Kidney (tissue), 22 donors: ENCODE measurements at places on chromosomes 11 and 22. TPM values are rescaled to one million over a fixed set of nuclear protein-coding genes. Genes with fewer than 3 reads are reported as not detected.
A peak's percentile ranks its signal among the peaks of the same experiment; 100 is the strongest.

Gene MS4A4E
- not detected for polyA plus RNA-seq

Gene C11orf42
- polyA plus RNA-seq, result not detected

Gene OR6A2
- not detected for polyA plus RNA-seq

- no peaks in the 10 kb centered on the region for H3K27me3 ChIP-seq
- no peak for DNase-seq
- no peaks in the 10 kb centered on the region for H3K4me1 ChIP-seq
- no peak overlapping the region for H3K27ac ChIP-seq
Measured at GRCh38 chr11:81220146-81220895, 1513.3 kb downstream of the FAM181B start.

DNA sequence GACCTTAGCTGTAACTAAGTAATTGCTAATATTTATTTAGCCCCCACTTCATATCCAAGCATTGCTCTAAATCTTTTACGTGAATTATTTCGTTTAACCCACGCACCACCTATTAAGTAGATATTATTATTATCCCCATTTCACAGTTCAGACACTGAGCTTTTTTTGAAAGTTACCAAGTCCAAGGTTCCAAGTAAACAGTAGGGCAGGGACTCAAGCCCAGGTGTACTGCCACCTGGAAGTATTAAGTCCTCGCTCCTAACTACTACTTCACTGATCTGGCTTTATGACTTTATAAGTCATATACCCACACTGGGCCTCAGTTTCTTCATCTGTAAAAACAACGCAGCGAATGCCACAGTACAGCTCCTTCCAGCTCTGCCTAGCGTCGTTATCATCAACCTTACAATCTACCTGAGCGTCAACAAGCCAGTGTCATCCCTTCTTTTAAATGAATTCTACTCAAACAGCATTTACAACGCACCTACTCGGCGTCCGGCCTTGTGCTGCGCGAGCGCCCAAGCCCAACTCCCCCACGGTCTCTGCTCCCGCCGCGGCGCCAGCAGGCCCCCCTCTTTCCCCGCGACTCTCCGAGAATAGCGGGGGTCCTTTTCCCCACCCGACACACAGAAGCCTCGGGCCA lies 624 bp downstream of the TMEM41B start:
- DNase-seq, result no peak
- H3K36me3 ChIP-seq, result no peaks in the 10 kb centered on the region
- H3K27ac ChIP-seq, result peak overlapping the region; percentile 80
- H3K27me3 ChIP-seq, result no peaks in the 10 kb centered on the region

GRCh38 chr11:66479394-66480116 lies 679 bp upstream of the DPP3 start:
- H3K27me3 ChIP-seq, result no peaks in the 10 kb centered on the region
- H3K27ac ChIP-seq, result peak overlapping the region; percentile 72
- no peaks in the 10 kb centered on the region for H3K36me3 ChIP-seq
- H3K4me1 ChIP-seq, result peaks cover 10% of the 10 kb centered on the region

- H3K4me3 ChIP-seq, result no peak overlapping the region
- no peak for DNase-seq
- H3K27ac ChIP-seq, result no peak overlapping the region
- H3K36me3 ChIP-seq, result no peaks in the 10 kb centered on the region
- no peaks in the 10 kb centered on the region for H3K27me3 ChIP-seq
- H3K4me1 ChIP-seq, result no peaks in the 10 kb centered on the region
Measured at GRCh38 chr11:103661185-103661584, 375.3 kb upstream of the DDI1 start.

- no peaks in the 10 kb centered on the region for H3K4me1 ChIP-seq
- peaks cover 2% of the 10 kb centered on the region for H3K36me3 ChIP-seq
- no peak overlapping the region for H3K4me3 ChIP-seq
- H3K27me3 ChIP-seq, result no peaks in the 10 kb centered on the region
Measured at GRCh38 chr22:20407829-20408228, 13.9 kb downstream of the ZNF74 start.

DNA sequence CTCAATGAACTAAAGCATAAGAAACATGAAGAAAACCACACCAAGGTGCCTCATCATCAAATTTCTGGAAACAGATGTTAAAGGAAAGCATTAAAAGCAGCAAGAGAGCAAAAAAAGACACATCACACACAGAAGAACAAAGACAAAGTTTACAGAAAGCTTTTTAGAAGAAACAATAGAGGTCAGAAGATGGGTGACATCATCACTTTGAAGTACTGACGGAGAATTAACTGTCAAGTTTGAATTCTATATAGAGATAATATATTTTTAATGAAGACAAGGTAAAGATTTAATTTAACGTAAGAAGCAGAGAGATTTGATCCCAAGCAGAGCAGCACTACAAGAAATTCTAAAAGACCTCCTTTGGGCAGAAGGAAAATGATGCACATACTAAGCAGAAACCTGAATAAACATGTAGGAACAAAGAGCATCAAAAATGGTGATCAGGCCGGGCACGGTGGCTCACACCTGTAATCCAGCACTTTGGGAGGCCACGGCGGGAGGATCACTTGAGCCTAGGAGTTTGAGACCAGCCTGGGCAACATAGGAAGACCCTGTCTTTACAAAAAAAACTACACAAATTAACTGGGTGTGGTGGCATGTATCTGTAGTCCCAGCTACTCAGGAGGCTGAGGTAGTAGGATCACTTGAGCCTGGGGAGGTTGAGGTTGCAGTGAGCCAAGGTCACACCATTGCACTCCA lies 63.3 kb upstream of the RTL6 start:
- no peaks in the 10 kb centered on the region for H3K36me3 ChIP-seq
- no peak overlapping the region for H3K27ac ChIP-seq
- no peak for DNase-seq
- no peak overlapping the region for H3K4me3 ChIP-seq

GRCh38 chr11:106879029-106879428 lies 139.2 kb downstream of the GUCY1A2 start:
- no peaks in the 10 kb centered on the region for H3K4me1 ChIP-seq
- DNase-seq, result no peak
- H3K27ac ChIP-seq, result no peak overlapping the region
- H3K36me3 ChIP-seq, result no peaks in the 10 kb centered on the region
- H3K4me3 ChIP-seq, result no peak overlapping the region

DNA sequence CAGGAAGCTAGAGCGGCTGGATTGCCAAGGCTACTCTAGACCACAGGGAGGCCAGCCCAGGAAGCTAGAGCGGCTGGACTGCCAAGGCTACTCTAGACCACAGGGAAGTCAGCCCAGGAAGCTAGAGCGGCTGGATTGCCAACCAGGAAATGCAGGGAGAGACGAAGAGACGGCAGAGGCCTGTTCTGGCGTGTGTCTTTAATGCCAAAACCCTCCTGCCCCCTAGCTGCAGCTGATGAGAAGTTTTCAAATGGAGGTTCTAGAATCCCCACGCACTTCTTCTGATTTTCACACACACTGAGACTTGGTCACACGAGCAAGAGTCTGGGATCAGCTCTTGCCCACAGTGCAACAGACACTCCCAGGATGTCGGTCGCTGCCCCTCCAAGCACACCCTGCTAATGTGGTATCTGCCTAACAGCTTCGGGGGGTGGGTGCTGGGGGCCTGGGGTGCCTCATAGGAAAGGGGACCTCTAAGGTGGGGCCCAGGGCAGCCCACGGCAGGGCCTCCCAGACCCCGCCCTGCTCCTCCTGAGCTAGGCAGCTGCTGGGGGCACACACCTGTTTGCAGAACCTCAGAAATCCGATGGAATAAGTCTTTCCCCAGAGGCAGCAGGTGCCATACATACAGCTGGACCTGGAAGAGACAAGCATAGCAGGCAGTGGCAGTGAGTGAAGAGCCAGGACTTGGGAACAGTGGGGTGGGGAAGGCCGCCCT lies 28.5 kb downstream of the MAFF start:
- H3K27ac ChIP-seq, result no peak overlapping the region
- no peak overlapping the region for H3K4me3 ChIP-seq
- peaks cover 18% of the 10 kb centered on the region for H3K36me3 ChIP-seq
- DNase-seq, result peak; percentile 62
- H3K4me1 ChIP-seq, result no peaks in the 10 kb centered on the region

DNA sequence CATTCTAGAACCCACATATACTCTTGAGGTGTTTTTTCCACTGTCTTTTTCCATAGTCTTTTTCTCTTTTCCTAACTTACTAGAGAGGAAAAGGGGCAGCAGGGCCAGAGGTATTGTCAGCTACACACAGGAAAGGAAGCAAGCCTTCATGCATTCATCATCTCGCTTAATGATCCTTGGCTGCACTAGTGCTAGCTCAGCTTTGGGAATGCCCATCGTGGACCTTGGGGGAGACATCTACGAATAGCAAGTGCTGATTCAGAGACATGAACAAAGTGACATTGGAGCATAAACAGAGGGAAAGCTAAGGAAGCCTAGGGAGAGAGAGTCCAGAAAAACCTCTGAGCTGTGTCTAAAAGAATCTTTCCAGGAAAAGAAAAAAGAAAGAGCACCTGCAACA lies 466.3 kb upstream of the ARHGAP42 start:
- H3K4me1 ChIP-seq, result no peaks in the 10 kb centered on the region
- H3K27ac ChIP-seq, result no peak overlapping the region

DNA sequence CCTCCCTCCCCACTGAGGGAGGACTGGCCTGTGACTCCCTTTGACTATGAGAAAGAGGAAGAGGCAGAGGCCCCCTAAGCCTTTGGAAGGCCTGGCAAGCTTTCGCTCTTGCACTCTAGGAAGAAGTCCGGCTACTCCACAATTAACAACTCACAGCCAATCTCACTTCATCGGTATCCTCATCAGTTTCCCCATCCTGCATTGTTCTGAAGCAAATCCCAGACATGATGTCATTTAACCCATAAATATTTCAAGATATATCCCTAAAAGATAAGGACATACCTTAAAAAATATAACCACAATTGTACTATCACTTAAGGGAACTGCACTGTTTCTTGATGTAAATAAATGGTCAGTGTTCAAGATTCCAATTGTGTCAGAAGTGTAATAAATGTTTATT lies 63.1 kb downstream of the CWC15 start:
- H3K4me1 ChIP-seq, result no peaks in the 10 kb centered on the region
- H3K27ac ChIP-seq, result no peak overlapping the region
- no peak for DNase-seq

- DNase-seq, result peak; percentile 73
- H3K27ac ChIP-seq, result no peak overlapping the region
- H3K4me1 ChIP-seq, result no peaks in the 10 kb centered on the region
- H3K4me3 ChIP-seq, result no peak overlapping the region
- peaks cover 3% of the 10 kb centered on the region for H3K36me3 ChIP-seq
Measured at GRCh38 chr11:1151366-1152315, 6.1 kb upstream of the MUC5AC start.

DNA sequence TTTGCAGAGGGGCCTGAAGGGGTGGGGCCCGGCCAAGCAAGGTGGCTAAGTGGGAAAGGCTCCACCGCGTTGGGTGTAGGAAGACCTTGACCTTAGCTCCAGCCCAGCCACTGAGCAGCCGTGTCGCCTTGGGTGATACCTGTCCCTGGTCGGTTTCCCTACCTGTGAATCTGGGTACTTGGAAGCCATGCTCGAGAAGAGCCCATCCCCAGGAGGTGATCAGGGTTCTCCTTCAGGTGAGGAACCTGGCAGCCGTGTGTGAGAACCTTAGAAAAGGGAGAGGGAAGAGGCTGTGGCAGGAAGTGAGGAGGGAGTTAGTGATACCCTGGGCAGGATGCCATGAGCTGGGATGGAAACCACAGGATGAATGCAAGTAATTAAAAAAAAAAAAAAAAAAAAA lies 21.6 kb downstream of the PPARA start:
- no peak overlapping the region for H3K27ac ChIP-seq
- no peaks in the 10 kb centered on the region for H3K27me3 ChIP-seq
- DNase-seq, result no peak
- peak overlapping the region; percentile 38 for H3K4me3 ChIP-seq
- peaks cover 15% of the 10 kb centered on the region for H3K4me1 ChIP-seq
- no peaks in the 10 kb centered on the region for H3K36me3 ChIP-seq

DNA sequence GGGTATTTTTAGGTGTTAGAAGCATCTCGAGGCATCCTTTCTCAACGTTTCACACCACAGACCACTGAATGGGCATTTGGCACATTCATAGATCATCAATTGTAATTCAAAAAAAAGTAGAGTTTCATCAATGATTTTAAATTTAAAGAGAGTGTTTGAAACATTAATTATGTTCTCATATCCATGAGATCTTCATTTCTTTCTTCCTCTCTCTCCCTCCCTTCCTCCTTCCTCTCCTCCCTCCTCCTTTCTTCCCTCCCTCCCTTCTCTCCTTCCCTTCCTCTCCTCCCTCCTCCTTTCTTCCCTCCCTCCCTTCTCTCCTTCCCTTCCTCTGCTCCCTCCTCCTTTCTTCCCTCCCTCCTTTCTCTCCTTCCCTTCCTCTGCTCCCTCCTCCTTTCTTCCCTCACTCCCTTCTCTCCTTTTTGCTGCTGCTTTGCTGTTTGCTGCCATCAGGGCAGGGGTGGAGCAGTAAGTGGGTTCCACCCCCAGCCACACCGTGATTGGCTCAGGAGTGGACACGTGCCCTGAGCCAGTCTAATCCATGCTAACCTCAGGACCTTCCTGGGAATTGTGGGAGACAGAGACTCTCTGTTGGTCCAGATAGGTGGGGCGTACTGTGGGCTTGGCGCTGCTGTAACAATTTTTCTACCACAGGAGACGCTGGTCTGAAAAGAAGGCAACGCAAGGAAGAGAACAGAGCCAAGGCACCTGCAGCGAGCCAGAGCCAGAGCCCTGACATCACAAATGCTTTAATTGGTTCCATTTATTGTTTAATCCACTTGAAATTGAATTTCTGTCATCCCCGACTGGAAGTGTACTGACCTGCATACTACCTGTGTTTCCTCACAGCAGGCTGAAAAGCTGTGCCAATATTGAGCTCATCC lies 33.7 kb upstream of the APOBEC3A start:
- no peaks in the 10 kb centered on the region for H3K27me3 ChIP-seq
- peak; percentile 65 for DNase-seq
- H3K4me3 ChIP-seq, result peak overlapping the region; percentile 22
- no peaks in the 10 kb centered on the region for H3K36me3 ChIP-seq

DNA sequence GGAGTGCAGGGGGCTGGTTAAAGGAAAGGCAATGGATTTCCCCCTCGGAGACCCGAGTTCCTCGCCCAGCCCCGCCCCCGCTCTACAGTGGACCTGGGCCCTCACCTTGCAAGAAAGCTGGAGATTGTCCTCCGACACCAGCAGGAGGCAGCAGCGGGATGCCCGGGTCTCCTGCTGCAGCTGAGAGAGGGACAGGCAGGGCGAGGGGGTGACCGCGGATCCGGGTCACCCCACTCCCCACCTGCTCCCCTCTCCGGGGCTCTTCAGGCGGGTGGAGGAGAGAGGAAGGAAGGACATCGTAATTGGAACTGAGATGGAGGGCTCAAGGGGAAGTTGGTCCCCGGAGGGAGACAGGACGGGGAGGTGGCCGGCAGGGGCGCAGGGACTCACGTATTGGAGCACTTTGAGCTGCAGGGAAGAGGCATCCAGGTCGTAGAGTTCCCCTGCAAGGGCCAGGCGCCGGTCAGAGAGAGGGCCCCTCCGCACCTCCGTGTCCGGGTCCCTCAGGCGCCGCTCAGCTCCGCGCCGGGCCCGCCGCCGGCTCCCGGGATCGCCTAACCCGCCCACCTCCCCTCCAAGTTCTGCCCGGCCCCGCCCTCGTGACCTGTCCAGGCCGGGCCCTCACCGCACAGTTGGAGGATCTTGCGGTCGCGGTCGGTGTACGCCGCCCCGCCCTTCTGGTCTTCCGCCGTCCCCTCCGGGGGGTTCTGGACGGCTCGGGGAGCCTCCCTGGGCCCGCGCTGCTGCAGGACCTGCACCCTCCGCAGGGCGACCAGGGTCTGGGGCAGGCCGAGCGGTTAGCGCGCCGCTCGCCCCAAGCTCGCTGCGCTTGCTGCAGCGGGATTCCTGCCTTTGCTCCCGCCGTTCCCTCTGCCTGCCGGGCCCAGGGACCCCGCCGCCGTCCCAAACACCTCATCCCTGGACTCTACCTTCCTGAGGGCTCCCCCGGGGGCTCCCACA lies 84.1 kb downstream of the PDE2A start:
- H3K27me3 ChIP-seq, result peaks cover 15% of the 10 kb centered on the region
- no peaks in the 10 kb centered on the region for H3K4me1 ChIP-seq
- peak; percentile 78 for DNase-seq
- H3K4me3 ChIP-seq, result no peak overlapping the region
- no peaks in the 10 kb centered on the region for H3K36me3 ChIP-seq
